ENCODE measurements at places on chromosomes 5 and 9. TPM values are rescaled to one million over a fixed set of nuclear protein-coding genes. Genes with fewer than 3 reads are reported as not detected.

The GADD45G gene
- total RNA-seq = 3.4 TPM

The SAXO1 gene
- total RNA-seq = not detected

The ADRB2 gene
- total RNA-seq = 2.1 TPM

The F2R gene
- 26.6 TPM for total RNA-seq

The DOLK gene
- total RNA-seq = 15.3 TPM

The PCDHGB3 gene
- total RNA-seq = 0.18 TPM

The TSLP gene
- 0.63 TPM for total RNA-seq

The LCN15 gene
- total RNA-seq = not detected

The DNAJC18 gene
- 25.7 TPM for total RNA-seq

The PTGS1 gene
- 0.44 TPM for total RNA-seq

The TLN1 gene
- total RNA-seq = 249 TPM

The GFPT2 gene
- 1.9 TPM for total RNA-seq

The FOXI1 gene
- total RNA-seq = not detected

The C5orf34 gene
- total RNA-seq = 9.0 TPM

The OTP gene
- total RNA-seq = not detected

The CCNJL gene
- not detected for total RNA-seq

The LHX6 gene
- not detected for total RNA-seq

The HAVCR2 gene
- total RNA-seq = 6.6 TPM

The IFNA21 gene
- not detected for total RNA-seq

The ANKDD1B gene
- total RNA-seq = not detected

The SARDH gene
- total RNA-seq = 1.3 TPM

The JAK2 gene
- total RNA-seq = 24.9 TPM

The CCNH gene
- 57.5 TPM for total RNA-seq

The GLRA1 gene
- total RNA-seq = not detected

The ROR2 gene
- not detected for total RNA-seq

The STXBP1 gene
- total RNA-seq = 14.5 TPM

The ABO gene
- total RNA-seq = not detected

The GRIN3A gene
- total RNA-seq = not detected

The FRMD3 gene
- 0.68 TPM for total RNA-seq

The HEMGN gene
- 0.31 TPM for total RNA-seq

The HSDL2 gene
- total RNA-seq = 17.9 TPM

The PCDHA8 gene
- not detected for total RNA-seq

The SOWAHA gene
- 0.07 TPM for total RNA-seq

The OTULINL gene
- 19.6 TPM for total RNA-seq

All from CD8-positive, alpha-beta memory T cell (primary cell).